ENCODE measurements at places on chromosomes 2 and 18. TPM values are rescaled to one million over a fixed set of nuclear protein-coding genes. Genes with fewer than 3 reads are reported as not detected.

DNA sequence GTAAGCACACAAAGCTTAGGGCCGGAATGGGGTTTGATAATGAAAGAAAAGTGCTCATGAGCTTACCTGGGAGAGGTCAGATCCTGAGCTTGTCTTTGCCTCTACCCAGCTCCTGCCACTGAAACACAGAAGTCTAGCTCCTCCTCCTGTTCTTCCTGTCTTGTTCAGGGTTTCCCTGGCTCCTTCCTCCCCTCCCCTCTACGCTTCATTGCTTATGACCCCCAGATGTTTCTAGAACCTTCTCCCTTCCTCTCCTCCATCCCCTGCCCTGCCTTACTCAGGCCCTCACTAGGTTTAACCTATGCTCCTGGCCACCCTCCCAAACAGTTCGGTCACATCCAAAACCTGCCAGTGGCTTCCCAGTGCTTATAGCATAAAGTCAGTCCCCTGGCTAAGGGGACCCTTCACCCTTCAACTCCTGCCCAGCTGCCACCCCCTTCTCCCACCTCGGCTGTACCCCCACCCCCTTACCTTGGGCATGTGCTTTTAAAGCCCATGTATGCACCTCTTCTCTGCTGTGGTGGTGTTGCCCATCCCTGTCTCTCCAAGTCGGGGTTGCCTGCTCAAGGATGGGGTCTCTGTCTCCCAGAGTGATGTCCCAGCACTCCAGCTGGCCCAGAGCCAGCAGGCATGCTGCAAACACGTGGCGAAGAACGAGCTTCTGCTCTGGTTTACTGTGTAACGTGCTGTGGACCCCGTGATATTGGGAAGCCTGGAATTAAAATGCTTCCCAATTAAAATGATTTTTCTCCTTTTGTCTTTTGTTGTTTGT lies 233.6 kb downstream of the TPGS2 start:
- no peak for DNase-seq

DNA sequence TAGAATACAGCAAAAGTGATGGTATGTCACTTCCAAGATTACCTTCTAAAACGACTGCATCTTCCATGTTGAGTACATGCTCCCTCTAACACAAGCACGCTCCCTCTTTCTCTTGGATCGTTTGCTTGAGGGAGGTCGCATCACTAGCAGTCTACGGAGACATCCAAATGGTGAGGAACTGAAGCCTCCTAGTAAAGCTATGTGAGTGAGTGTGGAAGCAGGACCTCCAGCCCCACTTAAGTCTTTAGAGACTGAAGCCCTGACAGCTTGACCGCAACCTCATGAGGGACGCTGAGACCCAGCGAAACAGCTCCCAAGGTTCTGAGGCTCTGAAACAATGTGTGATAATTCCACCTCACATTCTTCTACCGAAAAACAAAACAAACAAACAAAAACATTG lies 486.7 kb upstream of the GCFC2 start:
- no peak for DNase-seq

DNA sequence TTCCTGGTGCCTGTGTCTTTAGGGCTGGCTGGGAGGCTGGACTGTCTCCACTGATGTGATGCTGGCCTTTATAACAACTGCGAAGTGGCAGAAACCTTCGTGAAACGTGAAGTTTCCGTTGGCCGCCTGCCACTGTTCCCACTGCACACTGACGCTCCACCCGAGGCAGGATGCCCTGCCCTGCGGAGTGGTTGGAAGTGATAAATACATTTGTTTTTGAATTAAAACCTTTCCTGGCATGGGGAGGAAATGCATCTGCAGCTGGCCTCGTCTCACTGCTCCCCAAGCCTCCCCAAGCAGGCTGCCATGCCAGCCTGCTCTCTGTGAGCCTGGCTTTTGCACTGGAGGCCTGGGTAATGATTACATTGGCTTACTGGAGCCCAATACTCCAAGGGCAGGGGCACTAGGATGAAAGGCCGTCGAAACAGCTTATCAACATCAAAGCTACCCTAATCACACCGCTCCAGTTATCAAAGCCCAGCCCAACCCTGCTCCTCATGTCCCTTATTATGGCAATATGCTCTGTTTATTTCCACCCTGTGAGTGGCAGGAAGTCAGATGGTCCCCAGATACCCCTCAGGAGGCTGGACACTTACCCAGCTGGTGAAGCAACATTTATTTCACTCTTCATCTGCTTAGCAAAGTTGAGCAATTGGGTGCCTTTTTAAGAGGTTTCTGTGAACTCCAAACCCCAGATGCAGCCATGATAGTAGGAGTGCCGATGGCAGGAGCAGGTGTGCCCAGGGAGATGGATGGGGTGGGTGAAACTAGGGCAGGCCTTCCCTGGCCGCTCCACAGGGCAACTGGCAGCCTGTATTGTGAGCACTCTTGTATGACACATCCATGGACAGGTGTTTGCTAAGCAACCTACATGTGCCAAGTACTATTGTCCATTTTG lies 97.4 kb upstream of the ITGA6 start:
- DNase-seq = no peak

- DNase-seq = no peak
These were observed 88.6 kb downstream of the KCNH7 start for GRCh38 chr2:162749994-162750393.

Gene SERPINB7
- total RNA-seq = not detected

- DNase-seq = peak; percentile 42
These were observed 121.9 kb downstream of the SMAD7 start for GRCh38 chr18:48828691-48829442.

GRCh38 chr2:126907671-126908070 lies 9.0 kb downstream of the TEX51 start:
- no peak for DNase-seq
